ENCODE measurements at places on chromosomes 6 and 20.
A peak's percentile ranks its signal among the peaks of the same experiment; 100 is the strongest.

- no peak for DNase-seq
These were observed 57.1 kb upstream of the AFDN start for GRCh38 chr6:167769408-167770190.

DNA sequence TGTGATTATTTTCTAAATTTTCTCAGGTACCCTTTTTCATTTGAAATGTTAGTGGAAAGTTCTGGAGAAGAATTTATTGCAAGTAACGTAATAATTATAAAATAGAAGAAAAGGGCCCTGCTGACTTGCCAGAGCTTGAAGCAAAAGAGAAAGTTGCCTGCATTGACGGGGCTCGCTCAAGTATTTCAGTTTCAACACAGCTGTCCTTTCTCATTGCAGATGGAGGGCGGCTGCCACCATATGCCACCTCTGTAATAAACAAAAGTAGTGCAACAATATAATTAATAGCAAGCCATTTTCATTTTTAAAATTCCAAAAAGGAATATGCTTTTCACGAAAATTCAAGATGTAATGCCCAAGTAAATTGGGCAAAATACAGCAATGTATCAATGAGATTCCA, 246.2 kb downstream of the PACRG start:
- no peak for DNase-seq

- DNase-seq = peak; percentile 74
These were observed 38.7 kb downstream of the GNAS start for GRCh38 chr20:58891086-58891717.

DNA sequence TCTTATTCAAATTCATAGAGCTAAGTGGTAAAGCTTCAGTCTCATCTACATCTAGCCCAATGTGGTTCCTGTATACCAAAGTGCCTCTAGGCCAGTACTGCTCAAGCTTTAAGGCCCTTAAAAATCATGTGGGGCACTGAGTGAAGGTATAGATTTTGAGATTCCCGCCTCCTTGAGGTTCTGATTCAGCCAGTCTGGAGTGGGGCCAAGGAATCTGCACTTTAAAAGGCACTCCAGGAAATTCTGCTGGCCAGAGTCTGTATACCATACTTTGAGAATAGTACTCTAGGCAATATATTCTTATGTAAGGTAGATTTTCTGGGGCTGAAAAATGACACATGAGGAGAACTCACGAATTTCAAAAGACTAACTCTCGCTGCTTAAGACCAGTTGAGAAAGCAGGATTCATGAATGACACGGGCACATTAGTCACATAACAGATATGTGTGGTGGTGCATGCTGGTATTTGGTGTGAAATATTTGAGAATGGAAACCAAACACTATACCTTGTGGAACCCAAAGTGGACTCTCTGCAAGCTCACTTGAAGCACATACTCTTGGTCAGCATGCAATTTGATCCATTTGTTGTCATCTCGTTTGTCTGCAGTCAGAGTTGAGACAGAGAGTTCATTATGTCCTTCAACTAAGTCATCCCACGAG, 47.6 kb upstream of the SIM1 start:
- no peak for DNase-seq

DNA sequence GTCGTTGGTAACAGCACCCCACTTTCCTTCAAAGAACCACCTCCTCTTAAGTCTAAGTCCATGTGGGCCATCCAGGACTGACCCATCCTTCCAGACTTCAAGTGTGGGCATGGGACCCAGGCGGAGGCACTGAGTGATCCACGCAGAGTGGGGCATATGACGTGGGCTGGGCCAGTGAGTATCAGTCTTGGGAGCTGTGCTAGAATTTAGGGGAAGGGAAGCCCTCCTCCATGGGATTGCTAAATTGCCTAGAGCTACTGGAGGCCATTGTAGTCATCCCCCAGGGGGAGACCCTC, 35.3 kb upstream of the KCNB1 start:
- DNase-seq = no peak

- DNase-seq = no peak
These were observed 212.2 kb downstream of the ARHGAP18 start for GRCh38 chr6:129497481-129498441.

- DNase-seq = no peak
These were observed 5.9 kb downstream of the CNBD2 start for GRCh38 chr20:35974256-35974655.

GRCh38 chr20:57399587-57400155, 8.5 kb downstream of the RBM38 start:
- DNase-seq = no peak

GRCh38 chr20:57698116-57698866, 11.5 kb downstream of the PMEPA1 start:
- no peak for DNase-seq

GRCh38 chr6:125985522-125985921, 818 bp upstream of the TRMT11 start:
- no peak for DNase-seq

All from amygdala (tissue), 56 donors.